WTC11 (cell line): ENCODE measurements at places on chromosomes 3 and 15. TPM values are rescaled to one million over a fixed set of nuclear protein-coding genes. Genes with fewer than 3 reads are reported as not detected.

The POMGNT2 gene
- 12.5 to 17.0 TPM (median 16.4 TPM) in 3 replicates for total RNA-seq

The GAP43 gene
- 16.8 to 19.9 TPM (median 17.2 TPM) in 3 replicates for total RNA-seq

- DNase-seq = peak; percentile 33
- no peak overlapping the region; the same call in 1 of the 2 replicates for H3K27ac ChIP-seq
- no peaks in the 10 kb centered on the region for H3K36me3 ChIP-seq
- H3K4me1 ChIP-seq = peaks cover 56% of the 10 kb centered on the region
These were observed 45.7 kb upstream of the DUT start for GRCh38 chr15:48285329-48286214.

- no peak for DNase-seq
- peaks cover 8% of the 10 kb centered on the region for H3K4me1 ChIP-seq
- no peaks in the 10 kb centered on the region for H3K27me3 ChIP-seq
- H3K36me3 ChIP-seq = no peaks in the 10 kb centered on the region
These were observed 78.0 kb downstream of the FSIP1 start for GRCh38 chr15:39704689-39705088.

- H3K36me3 ChIP-seq = peaks cover 5% of the 10 kb centered on the region; the same call in 1 of the 2 replicates
- peak; percentile 81 for DNase-seq
- H3K4me1 ChIP-seq = peaks cover 35% of the 10 kb centered on the region
- peak overlapping the region; percentile 80 for H3K27ac ChIP-seq
These were observed 681 bp downstream of the PIK3CB start for GRCh38 chr3:138833899-138834595.

GRCh38 chr15:86383611-86384010, 303.9 kb downstream of the AGBL1 start:
- peaks cover 32% of the 10 kb centered on the region for H3K4me1 ChIP-seq
